ENCODE measurements at places on chromosomes 3 and 15.

- no peak for DNase-seq
These were observed 34.0 kb upstream of the SH3GL3 start for GRCh38 chr15:83413054-83413719.

DNA sequence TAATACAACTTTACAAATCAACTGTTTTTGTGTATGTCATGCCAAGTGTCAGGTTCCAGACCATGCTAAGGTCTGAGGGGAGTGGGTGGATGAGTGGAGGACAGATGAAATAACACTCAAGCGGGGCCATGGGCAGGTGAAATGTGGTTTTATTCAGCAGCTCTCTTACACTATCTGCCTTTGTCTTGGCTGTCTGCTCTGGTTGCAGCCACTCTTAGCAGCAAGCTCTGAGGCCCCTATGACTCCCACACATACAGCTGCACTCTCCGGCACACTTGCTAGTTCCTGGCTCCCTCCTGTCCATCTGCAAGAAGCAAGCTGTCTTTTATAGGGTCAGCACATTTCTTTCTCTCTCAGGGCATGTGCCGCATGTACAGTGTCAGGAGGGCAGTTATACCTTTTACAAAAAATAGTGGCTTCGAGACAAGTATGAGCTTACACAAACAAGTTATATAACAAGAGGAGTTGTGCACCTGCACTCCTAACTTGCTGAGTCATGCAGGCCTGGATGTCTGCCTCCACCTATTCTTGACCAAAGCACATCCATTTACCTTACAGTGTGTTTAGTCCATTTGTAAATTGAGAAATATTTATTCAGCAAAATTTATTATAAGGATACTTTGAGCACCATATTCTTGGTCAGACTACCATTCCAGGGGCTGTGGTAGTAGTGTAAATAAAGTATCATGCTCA lies 683.7 kb upstream of the CBLB start:
- no peak for DNase-seq

DNA sequence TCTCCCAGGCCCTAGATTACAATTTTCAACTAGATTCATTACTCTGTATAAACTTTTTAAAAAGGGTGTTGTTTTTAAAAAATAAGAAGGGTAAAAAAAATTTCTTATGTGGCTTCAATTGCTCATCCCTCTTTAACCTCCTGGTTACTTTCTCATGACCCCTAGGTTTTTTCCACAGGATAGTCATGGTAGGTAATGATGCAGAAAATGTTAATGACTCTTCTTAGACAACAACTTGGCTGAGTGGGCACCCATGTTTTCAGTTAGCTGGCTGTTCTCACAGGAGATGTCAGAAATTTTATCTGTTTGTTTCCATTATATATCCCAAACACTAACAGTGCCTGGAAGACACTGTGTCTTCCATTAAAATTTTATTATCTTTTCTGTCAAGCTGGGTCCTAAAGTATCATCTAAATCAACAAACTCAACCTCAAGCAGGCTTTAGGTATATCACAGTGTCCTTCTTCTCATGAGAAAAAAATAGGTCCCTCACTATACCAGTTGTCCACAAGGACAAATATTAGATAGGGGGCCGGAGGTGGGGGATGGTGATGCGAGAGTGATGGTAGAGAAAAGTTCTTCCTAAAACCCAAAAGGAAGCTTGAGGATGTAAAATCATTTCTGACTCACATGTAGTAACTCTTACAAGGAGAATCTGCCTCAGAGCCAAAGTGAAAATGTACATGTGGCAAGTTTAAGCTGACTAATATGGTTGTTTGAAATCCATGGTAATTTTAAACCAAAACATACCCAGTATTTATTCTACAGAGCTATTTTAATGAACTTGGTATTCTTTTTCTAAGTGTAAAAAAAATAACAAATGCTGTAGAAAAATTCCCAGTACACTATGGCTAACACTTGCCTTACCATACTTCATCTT lies 43.3 kb downstream of the PLOD2 start:
- DNase-seq = no peak

- DNase-seq = no peak
These were observed 169.3 kb upstream of the LRRN1 start for GRCh38 chr3:3629911-3630310.
